GM20000 (cell line): ENCODE measurements at places on chromosomes 12 and 14.

- DNase-seq = no peak
Observed at GRCh38 chr12:85821759-85822158, 14.4 kb downstream of the RASSF9 start.

DNA sequence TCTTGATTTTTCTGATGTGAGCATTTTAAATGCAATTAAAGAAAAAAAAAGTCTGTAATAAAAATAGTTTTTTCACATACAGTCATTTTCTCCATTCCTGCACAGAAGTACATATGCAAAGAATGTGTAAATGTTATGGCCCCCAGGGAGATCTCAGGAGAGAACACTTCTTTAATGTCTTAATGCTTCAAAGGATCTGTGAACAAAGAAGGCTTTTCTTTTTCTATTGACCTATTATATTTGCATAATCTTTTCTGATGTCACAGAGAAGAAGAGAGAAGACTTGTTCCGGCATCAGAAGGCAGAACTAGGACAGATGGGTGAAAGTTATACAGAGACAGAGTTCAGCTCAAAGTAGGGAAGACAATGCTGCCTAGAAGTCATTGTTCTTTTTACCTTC is 413.5 kb upstream of the STXBP6 start:
- no peak for DNase-seq

DNA sequence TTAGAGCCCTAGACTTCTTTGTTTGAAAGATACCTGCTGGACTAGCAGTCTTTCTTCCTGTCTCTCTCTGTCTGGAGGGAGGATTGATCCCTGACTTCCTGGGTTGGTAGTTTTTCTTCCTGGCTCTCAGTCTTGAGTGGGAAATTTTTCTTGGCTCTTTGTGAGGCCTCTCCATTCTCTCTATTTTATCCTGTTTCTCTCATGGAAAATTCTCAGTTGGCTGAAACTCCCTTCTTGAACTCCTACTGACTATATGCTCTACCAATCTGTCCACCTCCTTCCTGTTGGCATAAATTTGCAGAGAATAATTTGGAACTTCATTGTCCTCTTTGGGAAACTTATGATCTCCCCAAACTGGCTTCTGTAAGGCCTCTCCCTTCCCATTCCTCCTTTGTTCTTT is 24.1 kb upstream of the MUCL1 start:
- DNase-seq = no peak

DNA sequence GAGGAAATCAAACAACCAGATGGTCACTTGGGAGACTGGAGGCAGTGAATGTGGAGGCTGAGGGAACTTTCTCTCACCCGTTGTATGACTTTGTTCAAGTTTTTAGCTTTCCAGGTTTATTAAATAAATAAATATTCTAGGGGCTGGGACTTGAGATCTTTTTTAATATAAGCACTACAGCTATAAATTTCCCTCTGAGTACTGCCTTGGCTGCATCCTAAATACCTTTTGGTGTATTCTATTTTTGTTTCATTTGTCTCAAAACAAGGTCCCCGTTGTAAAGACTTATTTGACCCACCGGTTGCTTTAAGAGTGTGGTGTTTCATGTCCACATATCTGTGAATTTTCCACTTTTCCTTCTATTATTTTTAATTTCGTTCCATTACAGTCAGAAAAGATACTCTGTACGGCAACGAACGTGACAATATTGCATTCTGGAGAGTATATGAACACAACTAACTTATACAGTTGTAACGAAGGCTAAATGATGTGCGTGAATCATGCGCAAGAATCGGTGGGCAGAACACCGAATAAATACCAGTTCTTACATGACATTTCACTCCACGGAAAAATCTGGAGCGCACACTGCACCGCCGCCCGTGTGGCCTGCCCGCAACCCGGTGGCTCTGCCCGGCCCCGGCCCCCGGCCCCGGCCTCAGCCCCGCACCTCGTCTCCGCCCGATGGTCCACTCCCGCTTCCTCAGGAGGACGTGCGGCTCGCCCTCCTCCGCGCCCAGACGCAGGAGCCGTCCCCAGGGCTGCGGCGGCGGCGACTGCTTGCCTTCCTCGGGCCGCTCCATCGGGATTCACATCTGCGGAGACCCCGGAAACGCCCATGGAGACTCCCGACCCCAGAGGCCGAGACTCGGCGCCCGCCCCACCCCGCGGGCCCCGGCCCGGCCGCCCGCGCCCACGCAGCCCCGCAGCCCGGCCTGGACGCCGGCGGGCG is 602 bp downstream of the CHFR start:
- no peak for DNase-seq

- DNase-seq = no peak
Observed at GRCh38 chr12:57175428-57176138, 28.2 kb upstream of the LRP1-AS start.

- peak; percentile 87 for DNase-seq
Observed at GRCh38 chr14:102554821-102555819, 37.3 kb upstream of the RCOR1 start.

DNA sequence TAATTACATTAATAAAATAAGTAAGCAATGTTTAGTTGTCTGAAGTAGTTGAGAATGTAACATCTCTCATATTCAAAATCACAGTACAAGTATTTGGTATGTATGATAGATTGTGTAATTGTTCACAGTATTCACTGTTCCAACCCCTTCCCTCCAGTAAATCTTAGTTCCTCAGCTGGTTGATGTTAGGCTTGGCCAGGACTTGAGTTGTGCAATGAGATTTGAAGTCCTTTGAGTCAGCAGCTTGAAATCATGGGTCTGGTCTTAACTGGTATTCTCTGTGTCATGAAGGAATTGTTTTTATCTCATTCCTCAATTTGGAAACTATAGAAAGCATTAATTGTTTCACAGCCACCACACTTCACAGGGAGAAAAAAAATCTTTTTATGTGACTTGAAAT is 477.1 kb downstream of the FSCB start:
- DNase-seq = no peak

- no peak for DNase-seq
Observed at GRCh38 chr12:91892081-91892855, 253.4 kb downstream of the BTG1 start.

GRCh38 chr12:39467432-39467870 is 24.5 kb upstream of the KIF21A start:
- DNase-seq = peak; percentile 14

- no peak for DNase-seq
Observed at GRCh38 chr12:12874029-12874428, 17.3 kb upstream of the GPRC5A start.

- no peak for DNase-seq
Observed at GRCh38 chr14:69654116-69654515, 42.7 kb downstream of the SUSD6 start.

DNA sequence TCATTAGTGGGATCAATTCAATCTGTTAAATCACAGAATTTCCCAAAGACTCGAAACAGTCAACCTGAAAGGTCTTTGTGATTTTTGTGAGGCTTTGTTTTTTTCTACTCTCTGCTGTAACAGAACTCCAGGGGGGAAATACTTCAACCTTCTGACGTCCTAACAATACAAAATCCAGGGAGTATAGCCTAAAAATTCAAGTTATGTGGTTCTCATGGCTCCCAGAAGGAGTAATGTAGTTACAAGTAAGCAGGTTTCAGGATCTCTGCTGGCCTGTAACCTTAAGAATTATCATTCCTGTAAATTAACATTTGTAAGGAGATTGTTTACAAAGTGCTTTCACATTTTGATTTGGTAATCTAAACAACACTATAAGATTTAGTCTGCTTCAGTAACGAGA is 39.9 kb downstream of the VEZT start:
- DNase-seq = no peak

- DNase-seq = no peak
Observed at GRCh38 chr12:63150713-63151622, at the start of gene AVPR1A. Gene AVPR1A, minus strand, starts transcription at chr12:63151201. Its CDS starts 365 bp downstream, at chr12:63150836.

DNA sequence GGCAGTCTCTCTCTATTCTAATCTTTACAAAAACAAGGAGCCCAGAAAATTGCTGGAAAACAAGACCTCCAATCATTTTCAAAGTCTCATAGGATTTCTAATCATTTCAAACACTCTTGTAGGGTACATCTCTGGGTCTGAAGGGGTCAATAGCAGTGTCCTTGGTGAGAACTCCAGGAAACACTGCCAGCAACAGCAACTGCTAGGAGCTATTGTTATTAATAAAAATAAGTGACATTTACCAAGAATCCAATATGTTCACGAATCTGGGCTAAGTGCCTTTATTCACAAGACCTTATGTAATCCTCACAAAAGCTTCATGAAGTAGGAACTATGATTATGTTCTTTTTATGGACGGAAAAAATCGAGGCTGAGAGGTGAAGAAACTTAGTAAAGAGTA is 72.8 kb downstream of the TTC7B start:
- DNase-seq = no peak

GRCh38 chr14:88488897-88489296 is 65.9 kb downstream of the PTPN21 start:
- DNase-seq = no peak

DNA sequence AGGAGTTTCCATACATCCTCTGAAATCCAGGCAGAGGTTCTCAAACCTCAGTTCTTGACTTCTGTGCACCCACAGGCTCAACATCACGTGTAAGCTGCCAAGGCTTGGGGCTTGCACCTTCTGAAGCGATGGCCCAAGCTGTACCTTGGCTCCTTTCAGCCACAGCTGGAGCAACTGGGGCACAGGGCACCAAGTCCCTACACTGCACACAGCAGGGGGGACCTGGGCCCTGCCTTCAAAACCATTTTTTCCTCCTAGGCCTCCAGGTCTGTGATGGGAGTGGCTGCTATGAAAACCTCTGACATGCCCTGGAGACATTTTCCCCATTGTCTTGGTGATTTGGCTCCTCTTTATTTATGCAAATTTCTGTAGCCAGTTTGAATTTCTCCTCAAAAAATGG is 10.6 kb downstream of the AREL1 start:
- no peak for DNase-seq

GRCh38 chr14:75578102-75578785 is at the start of gene FLVCR2:
Gene FLVCR2, plus strand, starts transcription at chr14:75578620. Its CDS starts 353 bp downstream, at chr14:75578973.
- peak; percentile 78 for DNase-seq

DNA sequence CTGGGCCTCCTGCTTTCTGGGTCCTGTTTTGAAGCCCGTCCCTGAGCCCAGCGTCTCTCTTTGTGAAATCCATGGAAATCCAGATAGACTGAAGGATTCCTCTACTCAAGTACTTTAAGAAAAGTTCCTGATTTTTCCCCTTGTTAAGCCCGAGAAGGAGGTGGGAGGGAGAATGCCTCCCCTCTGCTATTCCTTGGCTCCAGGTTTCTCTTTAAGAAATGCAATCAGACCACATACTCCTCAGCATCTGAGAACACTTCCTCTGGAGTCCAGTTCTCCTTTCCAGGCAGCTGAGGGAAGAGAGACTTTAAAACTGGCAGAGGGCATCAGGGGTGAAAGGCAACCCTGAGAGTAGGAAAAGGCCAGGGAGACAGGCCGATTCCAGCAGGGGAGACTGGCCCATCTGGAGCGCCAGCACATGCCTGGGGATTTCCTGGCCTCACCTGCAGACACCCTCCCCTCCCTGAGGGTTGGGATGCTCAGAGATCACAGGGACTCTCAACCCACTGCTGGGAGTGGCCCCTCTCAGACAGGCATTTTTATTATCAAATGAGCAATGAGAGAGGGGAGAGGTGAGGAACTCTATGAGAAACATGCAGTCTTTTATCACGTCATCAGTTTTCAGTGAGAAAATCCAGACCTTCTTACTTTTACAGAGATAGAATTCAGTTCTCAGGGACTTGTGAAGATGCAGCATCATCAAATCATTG is 2.0 kb upstream of the EMP1 start:
- DNase-seq = no peak

- DNase-seq = no peak
Observed at GRCh38 chr12:64983771-64984278, 137.3 kb downstream of the WIF1 start.

GRCh38 chr12:3553681-3554370 is 62.8 kb downstream of the PRMT8 start:
- no peak for DNase-seq

- DNase-seq = no peak
Observed at GRCh38 chr12:466039-466438, 6.3 kb downstream of the B4GALNT3 start.
